ENCODE measurements at places on chromosomes 13 and 19. TPM values are rescaled to one million over a fixed set of nuclear protein-coding genes. Genes with fewer than 3 reads are reported as not detected.

DNA sequence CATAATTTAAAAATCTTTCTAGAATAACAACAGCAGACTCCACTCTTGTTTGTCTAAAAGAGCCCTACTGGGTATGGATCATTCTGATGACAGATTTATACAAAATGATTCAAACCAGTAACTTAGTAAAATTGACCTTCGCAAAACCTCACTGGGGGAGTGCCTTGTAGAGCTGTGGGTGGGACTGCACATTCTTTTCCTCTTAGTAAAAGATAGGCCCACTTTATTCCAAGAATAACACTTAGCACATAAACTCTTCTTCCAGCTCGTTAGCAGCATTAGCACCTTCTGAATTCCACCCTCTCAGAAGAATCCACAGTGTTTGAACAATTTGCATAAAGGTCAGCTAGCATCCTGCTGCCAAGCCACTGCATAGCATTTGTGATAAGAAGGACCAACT is 106.8 kb downstream of the STOML3 start:
- peaks cover 22% of the 10 kb centered on the region for H3K27me3 ChIP-seq
- no peak overlapping the region for H3K4me3 ChIP-seq
- no peak overlapping the region for H3K27ac ChIP-seq
- H3K4me1 ChIP-seq, result no peaks in the 10 kb centered on the region
- DNase-seq, result no peak

Gene PSG3
- total RNA-seq, result not detected

- no peak overlapping the region for H3K27ac ChIP-seq
- H3K4me1 ChIP-seq, result no peaks in the 10 kb centered on the region
- H3K4me3 ChIP-seq, result no peak overlapping the region
- DNase-seq, result no peak
- no peaks in the 10 kb centered on the region for H3K36me3 ChIP-seq
These were observed 204.1 kb downstream of the KATNAL1 start for GRCh38 chr13:30103161-30103840.

Gene PSPC1
- total RNA-seq, result 60.2 TPM

DNA sequence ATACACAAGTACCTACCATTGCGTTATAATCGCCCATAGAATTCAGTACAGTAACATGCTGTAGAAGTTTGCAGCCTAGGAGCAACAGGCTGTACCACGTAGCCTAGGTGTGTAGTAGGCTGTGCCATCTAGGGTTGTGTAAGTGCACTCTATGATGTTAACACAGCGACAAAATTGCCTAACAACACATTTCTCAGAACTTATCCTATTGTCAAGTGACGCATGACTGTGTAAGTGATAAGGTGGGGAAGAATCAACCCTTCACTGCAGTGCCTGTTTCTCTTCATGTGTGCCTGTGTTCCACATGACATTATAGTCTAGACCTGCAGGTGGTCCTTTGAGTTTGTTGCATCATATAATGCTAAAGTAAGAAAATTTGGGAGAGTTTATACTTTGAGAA is 94.0 kb downstream of the PCDH9 start:
- no peak overlapping the region for H3K27ac ChIP-seq
- no peak for DNase-seq
- H3K4me1 ChIP-seq, result peaks cover 14% of the 10 kb centered on the region
- H3K27me3 ChIP-seq, result no peaks in the 10 kb centered on the region

- no peak overlapping the region for H3K27ac ChIP-seq
- no peaks in the 10 kb centered on the region for H3K27me3 ChIP-seq
- no peaks in the 10 kb centered on the region for H3K4me1 ChIP-seq
- no peaks in the 10 kb centered on the region for H3K36me3 ChIP-seq
These were observed 10.0 kb downstream of the NMRK2 start for GRCh38 chr19:3942790-3943409.

Gene P2RY11
- 52.1 TPM for total RNA-seq

DNA sequence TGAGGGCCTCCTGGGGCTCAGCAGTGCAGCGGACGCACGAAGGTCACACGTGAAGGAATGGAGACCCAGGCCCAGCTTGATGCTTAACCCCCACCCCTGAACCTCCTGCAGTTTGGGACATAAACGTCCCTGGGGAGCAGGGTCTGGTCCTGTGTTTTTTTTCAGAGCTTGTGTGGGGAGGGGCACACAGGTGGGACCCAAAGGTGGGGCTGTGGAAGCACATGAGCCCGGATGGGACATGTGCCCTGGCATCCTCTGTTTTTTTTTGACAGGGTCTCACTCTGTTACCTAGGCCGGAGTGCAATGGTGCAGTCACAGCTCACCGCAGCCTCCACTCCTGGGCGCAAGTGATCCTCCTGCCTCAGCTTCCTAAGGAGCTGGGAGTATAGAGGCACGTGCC is 20.5 kb downstream of the UBXN6 start:
- no peaks in the 10 kb centered on the region for H3K4me1 ChIP-seq
- H3K36me3 ChIP-seq, result peaks cover 31% of the 10 kb centered on the region

GRCh38 chr13:23480324-23480723 is 46.8 kb upstream of the SACS start:
- H3K4me1 ChIP-seq, result no peaks in the 10 kb centered on the region
- H3K4me3 ChIP-seq, result no peak overlapping the region
- no peak overlapping the region for H3K27ac ChIP-seq
- peaks cover 5% of the 10 kb centered on the region for H3K27me3 ChIP-seq
- peaks cover 2% of the 10 kb centered on the region for H3K36me3 ChIP-seq

GRCh38 chr13:53043398-53043797 is 14.8 kb downstream of the OLFM4 start:
- H3K27me3 ChIP-seq, result peaks cover 8% of the 10 kb centered on the region
- no peaks in the 10 kb centered on the region for H3K36me3 ChIP-seq
- no peak for DNase-seq

Gene CALR
- 569 TPM for total RNA-seq

Gene SPACA4
- not detected for total RNA-seq

Gene NANOS3
- total RNA-seq, result 1.2 TPM

GRCh38 chr13:37230346-37230745 is 124.9 kb upstream of the CSNK1A1L start:
- DNase-seq, result no peak
- no peak overlapping the region for H3K4me3 ChIP-seq
- H3K27ac ChIP-seq, result no peak overlapping the region
- no peaks in the 10 kb centered on the region for H3K4me1 ChIP-seq
- no peaks in the 10 kb centered on the region for H3K36me3 ChIP-seq

DNA sequence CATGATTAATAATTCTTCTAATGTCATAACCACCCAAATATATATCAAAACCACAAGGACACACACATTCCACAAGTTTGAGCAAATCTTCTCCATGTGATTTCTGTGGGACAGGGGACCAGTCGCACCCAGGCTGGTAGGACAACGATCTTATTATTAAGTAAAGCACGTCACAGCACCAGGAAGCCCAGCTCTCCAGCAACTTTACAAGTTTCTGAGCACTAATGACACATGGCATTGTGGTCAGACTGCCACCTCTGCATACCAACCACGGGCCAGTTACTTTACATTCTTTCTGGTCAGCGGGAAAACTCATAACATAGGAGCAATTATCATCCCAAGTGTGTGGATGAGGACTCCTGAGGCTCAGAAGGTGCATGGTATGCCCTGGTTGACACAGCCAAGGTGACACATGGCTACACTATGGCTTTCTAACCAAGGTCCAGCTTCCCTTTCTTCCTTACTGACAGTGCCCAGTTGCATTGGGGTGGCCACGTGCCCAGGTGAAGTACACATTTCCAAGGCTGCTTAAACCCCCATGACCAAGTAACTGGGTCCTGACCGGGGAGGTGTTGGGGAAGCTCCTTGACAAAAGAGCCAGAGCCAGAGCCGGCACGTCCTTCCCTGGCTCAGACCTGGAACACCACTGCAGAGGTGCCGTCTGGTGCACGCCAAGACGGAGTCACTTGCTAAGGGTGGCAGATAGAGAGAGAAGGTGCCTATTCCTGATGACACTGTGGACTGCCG is 27.4 kb downstream of the LATS2 start:
- no peak for DNase-seq
- no peak overlapping the region for H3K27ac ChIP-seq
- no peaks in the 10 kb centered on the region for H3K36me3 ChIP-seq
- peaks cover 4% of the 10 kb centered on the region for H3K4me1 ChIP-seq
- no peak overlapping the region for H3K4me3 ChIP-seq
- H3K27me3 ChIP-seq, result no peaks in the 10 kb centered on the region

GRCh38 chr19:55454787-55455243 is 6.6 kb downstream of the ISOC2 start:
- H3K27me3 ChIP-seq, result peaks cover 19% of the 10 kb centered on the region
- H3K27ac ChIP-seq, result no peak overlapping the region
- H3K4me3 ChIP-seq, result no peak overlapping the region
- H3K4me1 ChIP-seq, result peaks cover 8% of the 10 kb centered on the region
- H3K36me3 ChIP-seq, result peaks cover 3% of the 10 kb centered on the region

Gene IRS2
- 1.5 TPM for total RNA-seq

GRCh38 chr13:86729206-86729605 is 930.0 kb upstream of the SLITRK6 start:
- no peak for DNase-seq
- H3K36me3 ChIP-seq, result no peaks in the 10 kb centered on the region
- H3K4me3 ChIP-seq, result no peak overlapping the region
- no peak overlapping the region for H3K27ac ChIP-seq

GRCh38 chr13:32829269-32829668 is 187.0 kb upstream of the KL start:
- no peaks in the 10 kb centered on the region for H3K4me1 ChIP-seq
- H3K27me3 ChIP-seq, result no peaks in the 10 kb centered on the region
- no peak overlapping the region for H3K27ac ChIP-seq
- H3K36me3 ChIP-seq, result no peaks in the 10 kb centered on the region

DNA sequence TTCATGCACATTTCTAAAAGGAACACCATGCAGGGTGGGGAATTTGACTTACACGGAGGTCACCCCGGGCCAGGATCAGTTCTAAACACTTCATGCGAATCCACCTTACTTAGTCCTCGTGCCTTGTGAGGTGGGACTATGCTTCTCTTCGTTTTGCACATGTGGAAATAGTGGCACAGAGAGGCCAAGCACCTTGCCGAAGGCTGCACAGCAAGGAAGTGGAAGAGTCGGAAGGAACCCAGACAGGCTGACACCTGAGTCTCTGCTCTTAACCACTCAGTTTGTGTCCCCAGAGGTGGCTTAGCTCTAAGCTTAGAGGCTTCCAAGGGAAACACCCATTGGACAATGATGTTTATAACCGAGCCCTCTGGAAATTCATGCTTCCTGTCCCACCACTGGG is 150.1 kb downstream of the CACNA1A start:
- no peak overlapping the region for H3K4me3 ChIP-seq
- H3K27ac ChIP-seq, result no peak overlapping the region
- peaks cover 14% of the 10 kb centered on the region for H3K27me3 ChIP-seq
- no peaks in the 10 kb centered on the region for H3K36me3 ChIP-seq

GRCh38 chr13:103514188-103514587 is 448.0 kb upstream of the SLC10A2 start:
- DNase-seq, result no peak
- H3K27me3 ChIP-seq, result peaks cover 1% of the 10 kb centered on the region
- no peak overlapping the region for H3K27ac ChIP-seq
- no peak overlapping the region for H3K4me3 ChIP-seq

Gene SLC46A3
- total RNA-seq, result 3.2 TPM

DNA sequence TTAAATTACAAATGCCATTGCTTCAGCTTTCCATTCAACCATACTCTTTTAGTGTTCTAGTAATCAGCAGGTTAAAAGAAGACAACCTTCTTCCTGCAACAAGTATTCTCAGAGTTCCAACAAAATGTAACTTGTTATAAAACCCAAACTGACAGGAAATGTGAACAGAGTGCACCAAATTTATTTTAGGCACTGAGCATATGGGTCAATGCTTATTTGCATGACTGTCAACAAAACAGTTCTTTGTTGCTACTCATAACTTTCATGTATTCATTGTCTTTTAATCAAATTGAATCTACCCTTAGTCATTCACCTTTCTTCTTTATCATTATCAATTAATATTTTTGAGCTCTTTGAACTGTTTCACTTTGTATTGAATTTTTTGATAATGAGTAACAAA is 554.1 kb downstream of the DACH1 start:
- no peak overlapping the region for H3K27ac ChIP-seq
- H3K27me3 ChIP-seq, result no peaks in the 10 kb centered on the region
- no peaks in the 10 kb centered on the region for H3K4me1 ChIP-seq
- no peaks in the 10 kb centered on the region for H3K36me3 ChIP-seq

DNA sequence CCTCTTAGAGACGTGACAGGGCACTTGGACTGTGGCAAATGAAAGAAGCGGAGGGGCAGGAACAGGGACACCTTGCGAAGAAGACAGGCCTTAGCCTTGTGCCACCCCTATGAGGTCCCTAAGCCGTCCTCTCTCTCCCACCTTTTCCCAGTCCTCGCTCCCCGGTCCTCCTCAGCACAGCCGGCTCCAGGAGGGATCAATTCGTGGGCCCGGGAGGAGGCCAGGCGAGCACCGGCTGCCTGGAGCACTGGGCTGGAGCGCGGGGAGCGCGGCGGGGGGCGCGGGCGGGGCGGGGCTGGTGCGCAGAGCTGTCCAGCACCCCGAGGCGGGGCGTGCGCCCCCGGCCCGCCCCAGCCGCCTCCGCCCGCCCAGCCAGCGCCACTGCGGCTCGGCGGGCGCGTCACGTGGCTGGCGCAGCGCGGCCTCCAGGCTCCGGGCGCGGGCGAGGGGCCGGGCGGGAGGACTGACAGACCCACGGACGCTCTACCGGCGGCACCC is at the start of gene LRP3:
LRP3 (plus strand) TSS at position 466 of the 498 bp plus-strand sequence. CDS start 456 bp downstream, outside the sequence.
- no peaks in the 10 kb centered on the region for H3K36me3 ChIP-seq
- H3K4me1 ChIP-seq, result no peaks in the 10 kb centered on the region
- H3K27ac ChIP-seq, result no peak within 1 kb of the TSS
- H3K4me3 ChIP-seq, result peak within 1 kb of the TSS; percentile 33

Gene NXNL1
- total RNA-seq, result not detected

Gene CASP14
- not detected for total RNA-seq

Gene ZNF254
- total RNA-seq, result 9.6 TPM

Gene ZMYM2
- 54.2 TPM for total RNA-seq

GRCh38 chr19:2602391-2603181 is 99.9 kb downstream of the GNG7 start:
- no peak overlapping the region for H3K4me3 ChIP-seq
- peaks cover 8% of the 10 kb centered on the region for H3K27me3 ChIP-seq
- peaks cover 24% of the 10 kb centered on the region for H3K4me1 ChIP-seq
- peaks cover 5% of the 10 kb centered on the region for H3K36me3 ChIP-seq
- DNase-seq, result no peak

- peaks cover 2% of the 10 kb centered on the region for H3K27me3 ChIP-seq
- no peaks in the 10 kb centered on the region for H3K4me1 ChIP-seq
- no peak overlapping the region for H3K4me3 ChIP-seq
- no peaks in the 10 kb centered on the region for H3K36me3 ChIP-seq
- no peak overlapping the region for H3K27ac ChIP-seq
- no peak for DNase-seq
These were observed 35.0 kb downstream of the KEAP1 start for GRCh38 chr19:10468133-10468532.

Gene LDLR
- 73.0 TPM for total RNA-seq

Gene SLC10A2
- not detected for total RNA-seq

Data from activated CD4-positive, alpha-beta T cell treated with anti-CD3 and anti-CD28 coated beads for 36 hours (primary cell).